Fibroblast of skin of left quadriceps (primary cell): ENCODE measurements at places on chromosomes 11 and 22.

DNA sequence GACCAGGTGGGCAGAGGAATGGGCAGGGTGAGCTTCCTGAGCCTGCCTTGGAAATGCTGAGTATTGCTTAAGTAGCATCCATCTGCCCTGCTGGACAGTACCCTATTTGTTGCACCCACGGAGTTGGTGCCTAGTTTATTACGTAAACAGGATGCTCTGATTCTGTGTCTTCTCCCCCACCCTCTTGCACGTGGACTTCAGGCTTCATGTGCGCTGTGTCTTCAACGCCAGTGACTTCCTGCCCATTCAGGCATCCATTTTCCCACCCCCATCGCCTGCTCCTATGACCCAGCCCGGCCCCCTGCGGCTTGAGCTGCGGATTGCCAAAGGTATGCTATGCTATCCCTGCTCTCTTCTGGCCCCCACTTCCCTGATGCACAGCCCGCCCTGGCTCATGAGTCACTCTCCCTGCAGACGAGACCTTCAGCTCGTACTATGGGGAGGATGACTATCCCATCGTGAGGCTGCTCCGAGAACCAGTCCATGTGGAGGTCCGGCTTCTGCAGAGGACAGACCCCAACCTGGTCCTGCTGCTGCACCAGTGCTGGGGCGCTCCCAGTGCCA lies 5.7 kb downstream of the ZP1 start:
- DNase-seq: peak; percentile 33

- DNase-seq: no peak
Observed at GRCh38 chr11:11105361-11105760, 247.5 kb upstream of the ZBED5 start.

GRCh38 chr11:95508219-95508890 lies 277.4 kb upstream of the SESN3 start:
- DNase-seq: no peak

DNA sequence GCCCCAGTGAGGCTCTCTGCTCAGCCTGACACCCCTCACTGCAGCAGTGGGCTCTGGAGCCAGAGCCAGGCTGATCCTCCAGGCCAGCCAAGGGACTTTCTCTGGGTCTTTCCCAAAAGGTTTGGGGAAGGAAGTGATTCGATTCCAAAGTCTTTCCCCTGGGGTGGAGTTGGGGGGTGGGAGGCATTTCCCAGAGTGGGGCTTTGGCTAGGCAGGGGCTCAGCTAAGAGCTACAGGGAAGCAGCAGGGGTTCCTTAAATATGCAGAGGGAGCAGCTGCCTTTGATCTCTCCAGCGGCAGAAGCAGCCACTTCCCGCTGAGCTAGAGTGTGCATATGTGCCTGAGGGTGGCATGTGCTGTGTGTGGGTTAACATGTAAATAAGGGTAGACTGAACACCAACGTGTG lies 192.9 kb downstream of the INSC start:
- no peak for DNase-seq

- DNase-seq: no peak
Observed at GRCh38 chr11:115718106-115718505, 213.9 kb upstream of the CADM1 start.

- no peak for DNase-seq
Observed at GRCh38 chr22:26435327-26436093, 6.5 kb downstream of the ASPHD2 start.

GRCh38 chr22:42366806-42367581 lies 65.2 kb downstream of the NFAM1 start:
- no peak for DNase-seq
